ENCODE measurements at places on chromosomes 4 and X.

DNA sequence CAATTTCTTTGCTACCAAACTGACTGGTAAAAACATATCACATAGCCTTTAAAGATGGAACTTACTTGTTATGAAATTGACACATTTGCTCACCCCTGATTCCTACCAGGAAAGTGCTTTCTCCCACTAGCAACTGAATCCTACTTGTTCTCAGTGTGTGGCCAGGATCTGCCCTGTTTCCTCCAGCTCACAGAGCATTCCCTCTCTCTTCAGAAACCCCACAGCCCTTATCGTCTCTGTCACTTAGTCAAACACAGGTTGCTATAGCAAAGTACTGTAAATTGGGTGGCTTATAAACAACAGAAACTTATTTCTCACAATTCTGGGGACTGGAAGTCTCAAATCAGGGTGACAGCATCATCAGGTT is 265.2 kb upstream of the BOD1L1 start:
- DNase-seq, result no peak

DNA sequence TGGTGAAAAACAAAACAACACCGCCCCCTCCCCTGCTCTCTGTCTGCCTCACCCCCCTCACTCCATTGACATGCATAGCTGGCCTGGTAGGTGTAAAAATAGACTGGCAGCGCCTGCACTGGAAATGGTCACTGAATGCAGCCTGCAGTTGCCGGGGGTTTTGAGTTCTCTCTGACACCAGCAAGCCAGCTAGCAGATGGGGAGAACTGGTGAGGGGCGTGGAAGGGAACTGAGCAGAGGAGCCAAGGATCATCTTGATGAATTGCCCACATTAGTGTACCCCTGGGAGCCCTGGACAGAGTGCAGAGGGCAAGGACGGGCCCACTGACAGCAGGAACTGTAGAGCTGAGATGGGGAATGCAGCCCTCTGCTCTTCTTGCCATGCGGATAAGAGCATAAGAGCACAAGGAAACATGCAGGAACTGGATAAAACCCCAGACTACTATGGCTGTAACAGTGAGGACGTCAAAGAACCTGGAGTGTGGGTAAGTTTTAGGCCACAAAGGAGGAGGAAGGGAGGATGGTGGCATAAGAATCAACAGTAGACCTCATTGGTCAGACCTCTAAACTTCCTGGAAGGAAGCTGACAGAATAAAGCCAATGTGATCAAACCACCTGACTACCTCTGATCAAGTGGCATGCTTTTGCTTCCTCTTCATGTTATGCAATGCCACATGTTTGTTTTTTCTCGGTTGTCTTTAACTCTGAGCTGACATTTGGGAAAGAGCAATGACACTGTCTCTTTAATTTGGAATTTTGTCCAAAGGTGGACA is 96.3 kb downstream of the ANK2 start:
- DNase-seq, result no peak

- DNase-seq, result no peak
These were observed 116.4 kb downstream of the TSPAN5 start for GRCh38 chr4:98542011-98542410.

DNA sequence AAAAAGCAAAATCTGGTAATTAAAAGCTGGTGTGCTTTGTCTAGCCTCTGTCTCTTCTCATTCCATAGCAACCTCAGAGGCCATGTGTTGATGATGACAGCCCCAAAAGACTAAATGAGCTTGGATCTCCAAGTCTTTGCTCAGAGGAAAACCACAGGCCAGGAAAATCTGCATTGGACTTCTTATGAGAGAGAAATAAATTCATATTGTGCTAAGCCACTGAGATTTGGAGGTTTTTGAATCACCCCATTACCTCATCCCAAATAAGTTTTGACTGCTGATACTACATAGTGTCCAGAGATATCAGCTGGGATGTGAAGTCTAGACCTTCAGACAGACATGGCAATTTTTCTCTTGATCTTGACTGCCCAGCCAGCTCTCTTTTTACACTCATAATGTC is 178.6 kb upstream of the DIPK2B start:
- no peak for DNase-seq

GRCh38 chr4:102328045-102328444 is 17.2 kb downstream of the SLC39A8 start:
- no peak for DNase-seq

DNA sequence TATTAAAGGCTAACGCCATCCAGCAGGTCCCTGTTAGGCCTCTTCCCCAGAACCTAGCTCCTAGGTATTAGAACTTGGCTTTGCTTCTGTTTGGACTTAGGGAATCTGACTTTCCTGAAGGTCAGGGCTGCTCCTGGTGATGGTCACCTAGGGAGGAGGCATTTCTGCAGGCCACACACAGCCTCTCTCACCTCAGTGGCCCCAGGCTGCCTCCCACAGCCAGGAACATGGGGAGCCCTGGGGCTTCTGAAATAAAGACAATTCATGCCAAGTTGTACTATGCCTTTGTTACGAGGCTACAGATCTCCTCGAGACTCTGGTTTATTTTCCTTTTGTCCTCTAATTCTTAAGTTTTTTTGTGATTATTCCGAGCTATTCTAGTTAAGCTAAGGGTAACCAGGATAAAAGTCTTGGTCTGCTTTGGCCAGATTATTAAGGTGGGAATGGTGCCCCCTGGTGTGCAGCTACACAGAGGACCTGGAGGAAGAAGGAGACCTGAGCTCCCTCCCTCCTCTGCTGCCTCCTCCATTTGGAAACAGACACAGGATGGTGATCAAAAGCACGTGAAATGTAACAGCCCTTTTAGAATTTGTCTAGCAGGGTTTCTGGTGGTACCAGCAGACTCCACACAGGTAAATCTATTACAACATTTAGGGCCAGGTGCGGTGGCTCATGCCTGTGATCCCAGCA is 131.0 kb downstream of the DCLK2 start:
- DNase-seq, result no peak

GRCh38 chrX:25287521-25287920 is 271.8 kb upstream of the ARX start:
- no peak for DNase-seq
